Cortex of kidney (tissue), 1 donor: ENCODE measurements at places on chromosomes 2 and 18.

DNA sequence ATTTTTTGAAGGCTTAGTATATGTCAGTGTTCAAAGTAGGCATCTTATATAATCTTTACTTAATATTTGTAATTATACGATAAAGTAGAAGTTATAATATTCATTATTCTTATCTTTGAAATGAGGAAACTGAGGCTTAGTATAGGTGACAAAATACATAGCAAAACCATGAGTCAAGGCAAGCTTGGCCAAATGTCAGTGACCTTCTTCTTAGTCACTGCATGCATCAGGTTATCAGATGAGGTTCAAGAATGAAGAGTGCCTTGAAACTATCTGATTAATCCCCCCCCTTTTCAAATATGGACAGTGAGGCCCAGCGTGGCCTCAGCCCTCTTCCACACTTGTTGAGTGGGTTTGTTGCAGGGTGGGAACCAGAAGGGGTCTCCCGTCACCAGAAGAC is 59.3 kb downstream of the PMAIP1 start:
- no peak for DNase-seq

DNA sequence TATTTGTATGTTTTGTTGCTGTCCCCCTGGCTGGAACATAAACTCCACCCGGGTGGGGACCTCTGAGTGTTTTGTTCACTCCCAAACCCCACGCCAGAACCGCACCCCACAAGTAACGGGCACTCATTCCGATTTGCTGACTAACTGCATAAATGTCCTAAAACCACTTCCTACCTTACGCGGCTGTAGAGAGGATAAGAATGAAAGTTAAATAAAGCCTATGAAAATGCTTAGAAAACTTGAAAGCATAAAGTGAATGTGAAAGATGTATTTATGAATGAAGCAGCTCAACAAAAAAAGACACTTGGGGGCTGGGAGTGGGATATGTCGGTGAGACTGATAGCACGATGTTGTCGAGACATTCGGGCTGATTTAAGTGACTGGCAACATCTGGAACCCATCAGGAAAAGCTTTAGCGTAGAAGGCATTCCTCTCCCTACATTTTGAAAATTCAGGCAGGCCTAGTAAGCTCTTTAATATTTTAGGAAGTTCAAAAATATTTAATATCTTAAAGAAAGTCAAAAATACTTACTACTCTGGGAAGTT is 206.7 kb downstream of the SH3RF3 start:
- no peak for DNase-seq

- DNase-seq: no peak
Measured at GRCh38 chr18:62258616-62259015, 66.5 kb upstream of the TNFRSF11A start.

- no peak for DNase-seq
Measured at GRCh38 chr18:8116341-8117005, 492.8 kb upstream of the RAB12 start.

GRCh38 chr2:224171226-224171625 is 132.1 kb upstream of the SERPINE2 start:
- DNase-seq: no peak

- DNase-seq: no peak
Measured at GRCh38 chr18:3104190-3105054, 91.5 kb upstream of the LPIN2 start.
